ENCODE measurements at places on chromosomes 6 and 20.

DNA sequence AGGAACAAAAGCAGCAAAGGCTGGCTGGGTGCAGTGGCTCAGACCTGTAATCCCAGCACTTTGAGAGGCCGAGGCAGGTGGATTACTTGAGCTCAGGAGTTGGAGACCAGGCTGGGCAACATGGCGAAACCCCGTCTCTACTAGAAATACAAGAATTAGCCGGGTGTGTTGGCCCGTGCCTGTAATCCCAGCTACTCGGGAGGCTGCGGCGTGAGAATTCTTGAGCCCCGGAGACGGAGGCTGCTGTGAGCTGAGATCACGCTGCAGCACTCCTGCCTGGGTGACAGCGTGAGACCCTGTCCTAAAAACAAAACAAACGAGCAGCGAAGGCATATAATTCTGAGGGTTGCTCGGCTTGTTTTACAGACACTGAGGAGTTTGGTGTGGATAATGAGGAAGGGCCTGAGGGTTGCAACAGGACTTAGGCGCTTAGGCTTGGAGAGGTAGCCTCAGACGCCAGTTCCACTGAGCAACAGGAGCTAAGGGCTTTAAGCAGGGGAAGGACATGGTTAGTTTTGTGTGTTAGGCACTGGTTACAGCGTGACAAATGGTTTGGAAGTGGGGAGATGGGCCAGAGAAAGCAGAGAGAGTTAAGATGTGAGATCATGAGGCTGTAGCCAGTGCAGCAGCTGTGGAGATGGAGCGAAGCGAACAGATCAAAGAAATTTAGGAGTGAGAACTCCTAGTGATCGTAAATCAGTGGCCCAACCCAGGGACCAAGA, 1.2 kb downstream of the MYH7B start:
- DNase-seq, result no peak

GRCh38 chr6:108622641-108623298, 62.1 kb downstream of the FOXO3 start:
- DNase-seq, result peak; percentile 49

- DNase-seq, result no peak
These were observed 18.8 kb downstream of the ARHGAP40 start for GRCh38 chr20:38620441-38620840.

GRCh38 chr6:19669206-19669605, 168.0 kb upstream of the ID4 start:
- DNase-seq, result no peak

DNA sequence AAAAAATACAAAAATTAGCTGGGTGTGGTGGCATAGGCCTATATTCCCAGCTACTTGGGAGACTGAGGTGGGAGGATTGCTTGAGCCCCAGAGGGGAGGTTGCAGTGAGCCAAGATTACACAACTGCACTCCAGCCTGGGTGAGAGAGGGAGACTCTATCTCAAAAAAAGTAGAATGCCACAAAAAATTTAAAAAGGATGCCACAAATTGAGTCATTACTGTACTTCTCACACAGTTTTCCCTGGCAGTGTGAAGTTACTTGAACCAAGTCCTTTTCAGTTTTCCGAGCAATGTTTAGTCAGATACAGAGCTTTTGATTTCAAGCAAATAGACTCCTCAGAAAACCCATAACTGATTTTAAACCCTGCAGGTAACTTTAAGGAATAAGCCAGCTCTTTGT, 53.3 kb downstream of the TNFRSF21 start:
- DNase-seq, result no peak

DNA sequence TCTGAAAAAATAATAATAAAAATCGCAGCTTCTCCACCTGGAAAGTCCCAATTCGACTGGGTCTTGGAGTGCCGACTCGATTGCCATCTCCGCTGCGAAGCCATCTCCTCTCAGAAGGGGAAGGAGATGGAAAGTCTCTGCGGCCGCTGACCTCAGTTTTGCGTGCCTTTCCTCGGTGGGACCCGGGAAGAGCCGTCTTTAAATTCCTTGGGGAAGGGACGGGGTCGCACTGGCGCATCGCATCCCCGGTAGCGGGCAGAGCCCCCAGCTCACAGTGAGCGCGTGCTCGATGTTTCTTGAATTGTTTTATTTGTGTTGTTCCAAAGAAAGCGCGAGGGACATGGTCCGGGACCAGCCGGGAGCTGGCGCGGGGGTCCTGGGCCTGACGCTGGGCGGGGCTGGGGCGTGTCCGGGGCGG, 270 bp upstream of the TIAM2 start:
- DNase-seq, result no peak

- no peak for DNase-seq
These were observed 61.8 kb upstream of the PLEKHG1 start for GRCh38 chr6:150537893-150538292.

DNA sequence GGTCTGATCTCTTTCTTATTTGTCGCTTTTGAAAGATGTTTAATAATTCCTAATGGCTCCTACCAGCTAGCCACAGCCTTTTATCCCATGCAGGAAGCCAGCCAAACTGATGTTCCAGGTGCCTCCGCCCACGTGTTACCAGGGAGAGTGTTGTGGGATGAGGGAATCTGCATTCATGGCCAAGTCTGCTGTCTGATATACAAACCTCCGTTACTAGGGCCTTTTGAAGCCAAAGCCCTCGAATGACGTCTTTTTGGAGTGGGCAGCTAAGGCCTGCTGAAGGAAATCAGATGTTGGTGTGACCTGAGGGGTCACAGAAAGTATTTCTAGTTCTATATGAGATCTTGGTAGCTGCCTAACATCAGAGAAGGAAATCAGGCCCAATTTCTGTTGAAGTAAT, 21.3 kb downstream of the STK35 start:
- no peak for DNase-seq

DNA sequence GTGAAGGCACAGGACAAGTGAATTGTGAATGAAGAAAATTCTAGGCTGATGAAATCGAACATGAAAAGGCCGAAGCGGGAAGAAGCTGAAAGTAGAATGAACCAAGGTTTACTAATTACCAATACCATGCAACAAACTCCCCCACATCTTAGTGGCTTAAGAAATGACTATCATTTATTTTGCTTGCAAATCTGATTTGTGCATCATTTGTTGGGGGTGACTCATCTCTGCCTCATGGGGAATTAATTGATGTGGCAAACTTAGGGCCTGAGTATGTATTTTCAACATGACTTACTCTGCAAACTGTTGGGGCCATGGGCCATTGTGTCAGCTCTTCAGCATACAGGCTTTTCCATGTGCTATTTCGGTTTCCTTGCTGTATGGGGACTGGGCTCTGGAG, 26.8 kb downstream of the PPP1R14C start:
- DNase-seq, result no peak

DNA sequence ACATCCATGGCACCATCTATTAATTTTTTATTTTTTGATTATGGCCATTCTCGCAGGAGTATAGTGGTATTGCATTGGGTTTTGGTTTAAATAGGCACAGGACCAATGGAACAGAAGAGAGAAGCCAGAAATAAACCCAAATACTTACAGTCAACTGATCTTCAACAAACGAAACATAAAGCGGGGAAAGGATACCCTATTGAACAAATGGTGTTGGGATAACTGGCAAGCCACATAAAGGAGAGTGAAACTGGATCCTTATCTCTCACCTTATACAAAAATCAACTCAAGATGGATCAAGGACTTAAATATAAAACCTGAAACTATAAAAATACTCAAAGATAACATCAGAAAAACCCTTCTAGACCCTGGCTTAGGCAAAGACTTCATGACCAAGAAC, 25.3 kb upstream of the RUNX2 start:
- DNase-seq, result no peak

DNA sequence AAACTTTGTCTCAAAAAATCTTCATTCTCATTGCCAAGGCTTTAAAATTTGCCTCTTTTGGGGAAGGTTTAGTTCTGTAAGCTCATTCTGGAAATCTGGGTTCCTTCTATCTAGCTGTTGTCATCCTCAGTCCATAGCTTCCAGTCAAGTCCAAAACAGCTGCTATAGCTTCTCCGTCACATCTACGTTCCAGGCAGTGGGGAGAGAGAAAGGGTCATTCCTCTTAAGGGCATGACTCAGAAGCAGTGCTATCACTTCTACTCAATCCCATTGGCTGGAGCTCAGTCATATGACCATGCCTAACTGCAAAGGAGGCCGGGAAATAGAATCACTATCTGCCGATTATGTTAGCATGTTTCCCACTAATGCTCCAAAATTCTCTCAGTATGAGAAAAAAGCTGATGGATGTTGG, 141.4 kb upstream of the PTPN1 start:
- DNase-seq, result no peak

- DNase-seq, result no peak
These were observed 55.6 kb upstream of the POLR1H start for GRCh38 chr6:30005482-30005881.

DNA sequence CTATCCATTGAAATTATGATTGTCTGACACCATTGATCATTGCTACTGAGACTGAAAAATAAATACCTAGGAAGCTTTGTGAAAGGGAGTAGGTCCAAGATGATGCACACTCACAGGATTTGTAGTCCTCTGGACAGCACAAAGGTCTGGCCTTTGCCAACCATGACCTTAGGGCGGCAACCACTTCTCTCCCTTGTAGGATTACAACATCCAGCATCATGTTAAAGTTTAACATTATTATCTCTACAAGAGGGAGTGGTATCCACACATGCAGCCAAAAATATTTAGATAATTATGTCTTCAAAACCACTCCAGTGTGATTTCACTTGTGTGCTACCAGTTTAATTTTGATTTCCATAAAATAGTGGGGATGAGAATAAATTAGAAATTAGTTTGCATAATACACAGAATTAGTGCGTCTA, 51.1 kb upstream of the NHSL1 start:
- no peak for DNase-seq

- DNase-seq, result no peak
These were observed 266.4 kb downstream of the TINAG start for GRCh38 chr6:54574671-54575070.

- DNase-seq, result no peak
These were observed 173.1 kb downstream of the HS3ST5 start for GRCh38 chr6:114169763-114170162.

GRCh38 chr6:42230345-42231321, 13.0 kb upstream of the MRPS10 start:
- no peak for DNase-seq

DNA sequence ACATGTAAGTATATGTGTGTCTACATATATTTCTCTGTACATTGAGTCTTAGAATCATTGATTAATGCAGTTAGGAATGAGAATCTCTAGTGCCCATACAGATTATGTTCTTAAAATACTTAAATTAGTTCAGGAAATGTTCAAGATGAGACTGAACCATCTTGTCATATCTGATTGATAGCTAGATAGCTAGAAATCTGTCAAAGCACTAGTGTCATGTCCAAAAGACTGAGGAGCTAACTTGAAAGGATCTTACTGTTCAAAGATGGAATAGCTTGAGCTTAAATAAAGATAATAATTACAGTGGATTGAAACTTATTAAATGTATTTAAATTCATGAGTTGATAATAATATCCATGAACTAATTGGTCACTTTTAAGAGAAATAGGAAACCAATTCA, 191.7 kb upstream of the TCF21 start:
- DNase-seq, result no peak

- DNase-seq, result no peak
These were observed 343.0 kb downstream of the CDKAL1 start for GRCh38 chr6:20877008-20877937.

DNA sequence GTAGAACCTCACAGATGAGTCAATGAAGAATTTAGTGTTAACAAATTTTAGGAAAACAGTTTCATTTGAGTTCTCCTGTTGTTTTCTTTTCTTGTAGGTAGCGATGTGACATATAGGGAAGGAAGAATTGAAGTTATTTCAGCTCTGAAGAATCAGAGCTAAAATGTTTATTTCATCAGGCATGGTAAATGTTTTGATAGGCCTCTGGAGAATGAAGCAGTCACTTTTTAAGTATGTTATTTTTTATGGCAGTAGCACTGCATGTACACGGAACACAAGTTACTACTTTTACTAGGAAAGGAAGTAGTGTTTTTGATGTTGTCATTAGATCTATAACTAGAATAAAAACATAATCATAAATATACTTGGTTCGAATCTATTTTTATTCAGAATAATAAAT, 1357.3 kb upstream of the CITED2 start:
- no peak for DNase-seq

DNA sequence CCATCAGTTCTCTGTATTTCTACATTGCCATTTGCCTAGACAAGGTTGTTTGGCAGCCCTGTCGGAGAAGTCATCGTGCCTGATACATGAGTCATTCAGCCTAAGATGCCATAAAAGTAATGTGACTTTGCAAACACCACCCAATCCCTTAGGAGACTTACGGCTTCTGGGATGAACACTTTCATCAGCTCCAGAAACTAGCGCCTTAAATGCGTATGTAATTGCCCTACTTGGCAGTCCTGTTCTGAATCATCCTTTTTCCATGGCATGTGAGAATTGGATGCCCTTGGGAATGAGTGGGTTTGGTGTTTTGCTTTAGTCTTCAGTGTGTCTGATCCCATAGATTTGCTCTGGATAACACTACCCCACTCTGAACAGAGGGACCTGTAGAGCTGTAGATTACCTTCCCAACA, 158.5 kb downstream of the SASH1 start:
- DNase-seq, result no peak

GRCh38 chr20:4046311-4046924, 31.1 kb upstream of the RNF24 start:
- no peak for DNase-seq

DNA sequence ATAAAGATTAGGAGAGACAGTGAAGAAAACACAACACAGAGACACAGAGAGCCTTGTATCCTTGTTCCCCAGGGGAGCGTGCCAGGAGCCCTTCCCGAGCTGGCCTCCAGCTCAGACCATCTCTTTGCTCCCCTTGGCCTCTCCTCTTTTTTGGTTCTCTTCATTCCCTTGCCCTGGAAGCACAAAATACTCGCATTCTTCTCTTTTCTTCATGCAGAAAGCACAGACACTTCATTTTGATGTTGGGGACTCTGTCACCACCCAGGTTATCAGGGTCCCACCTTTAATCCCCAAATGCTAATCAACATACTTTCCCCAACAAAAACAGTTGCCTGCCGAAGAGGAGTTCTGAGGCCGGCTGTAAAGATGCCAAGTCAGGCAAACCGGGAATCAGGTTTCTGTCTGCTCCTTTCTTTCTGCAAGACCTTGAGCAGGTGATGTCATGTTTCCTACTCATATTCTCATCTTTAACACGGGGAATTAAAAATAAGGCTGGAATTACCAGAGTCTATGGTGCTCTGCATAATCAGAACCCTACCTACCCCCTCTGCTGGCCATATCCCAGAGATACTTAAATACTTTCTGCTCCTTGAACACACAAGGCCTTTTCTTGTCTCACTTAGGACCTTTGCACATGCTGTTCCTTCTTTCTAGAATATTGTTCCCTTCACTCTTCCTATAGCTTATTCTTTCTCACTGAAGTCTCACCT, 21.7 kb downstream of the TGM6 start:
- no peak for DNase-seq

- DNase-seq, result no peak
These were observed 140.3 kb downstream of the TBX18 start for GRCh38 chr6:84623956-84624680.

- DNase-seq, result no peak
These were observed 5.6 kb downstream of the PSMG4 start for GRCh38 chr6:3264356-3264755.

GRCh38 chr20:56833427-56833826, 204.3 kb downstream of the TFAP2C start:
- DNase-seq, result no peak

Data from CD4-positive, alpha-beta T cell treated with Interferon gamma for 1 hour (primary cell).